ENCODE measurements at places on chromosomes 12 and 14. TPM values are rescaled to one million over a fixed set of nuclear protein-coding genes. Genes with fewer than 3 reads are reported as not detected.

DNA sequence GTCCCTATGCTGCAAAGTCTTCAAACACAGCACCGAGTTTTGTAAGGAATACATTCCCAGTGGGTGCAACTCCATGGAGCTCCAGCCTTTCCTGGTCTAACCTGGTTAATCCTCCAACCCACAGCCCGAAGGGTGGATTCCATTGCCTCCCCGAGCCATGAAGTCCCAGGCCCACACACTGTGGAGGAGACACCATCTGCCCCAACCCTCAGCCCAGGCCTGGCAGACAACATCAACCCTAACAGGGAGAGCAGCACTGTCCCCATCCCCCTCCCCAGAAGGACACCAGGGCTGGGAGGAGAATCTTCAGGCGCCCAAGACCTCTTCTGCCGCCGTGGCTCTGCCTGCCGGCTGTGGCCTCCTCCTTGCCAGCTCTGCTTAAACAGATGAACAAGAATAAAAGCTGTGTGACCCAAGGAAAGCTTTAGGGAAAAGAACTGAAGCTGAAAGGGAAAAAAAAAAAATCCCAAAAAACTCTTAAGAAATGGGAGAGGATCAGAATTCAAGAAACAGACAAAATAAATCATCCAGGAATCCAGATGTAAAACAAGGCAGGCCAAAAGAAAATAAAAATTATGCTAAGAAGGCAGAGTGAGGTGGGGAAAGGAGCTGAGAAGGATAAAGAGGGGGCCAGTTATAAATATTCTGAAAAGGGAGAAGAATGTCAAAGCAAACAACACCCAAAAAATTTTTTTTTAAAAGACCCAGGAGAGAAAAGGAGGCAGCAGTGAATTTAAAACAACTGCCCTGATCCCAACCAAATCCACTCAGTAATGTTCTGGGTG is 16.0 kb upstream of the ZFP36L1 start:
- DNase-seq: no peak

- no peak for DNase-seq
Observed at GRCh38 chr14:32620724-32621123, 291.6 kb downstream of the AKAP6 start.

- no peak for DNase-seq
Observed at GRCh38 chr12:15522574-15523187, 200.4 kb downstream of the PTPRO start.

DNA sequence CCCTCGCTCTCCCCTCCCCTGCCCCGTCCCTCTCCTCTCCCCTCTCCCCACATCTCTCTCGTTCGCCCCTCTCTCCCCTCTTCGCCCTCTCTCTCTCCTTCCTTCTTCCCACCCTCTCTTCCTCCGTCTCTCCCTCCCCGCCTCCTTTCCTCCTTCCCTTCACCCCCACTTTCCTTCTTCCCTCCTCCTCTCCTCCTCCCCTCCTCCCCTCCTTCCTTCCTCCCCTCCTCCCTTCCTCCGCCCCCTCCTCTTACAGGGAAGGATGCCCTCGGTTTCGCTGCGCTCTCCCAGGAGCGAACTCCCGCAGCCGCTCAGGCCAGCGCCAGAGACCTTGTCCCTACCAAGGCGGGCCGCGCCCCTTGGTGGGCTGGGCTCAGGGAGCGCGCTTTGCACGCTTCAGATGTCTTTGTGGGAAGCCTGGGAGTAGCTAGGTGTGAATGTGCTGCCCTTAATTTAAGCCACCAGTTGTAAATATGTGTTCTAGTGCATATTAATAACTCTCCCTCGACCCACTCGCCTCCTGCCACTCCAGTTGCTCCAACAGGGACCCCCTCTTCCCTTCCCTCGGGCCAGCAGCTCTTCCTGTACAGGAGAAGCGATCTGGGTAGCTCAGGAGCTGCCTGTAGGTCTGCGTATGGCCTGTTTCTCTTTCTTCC is 13.3 kb upstream of the MAP3K9 start:
- no peak for DNase-seq

- DNase-seq: no peak
Observed at GRCh38 chr12:15163030-15163976, 57.9 kb downstream of the RERG start.

DNA sequence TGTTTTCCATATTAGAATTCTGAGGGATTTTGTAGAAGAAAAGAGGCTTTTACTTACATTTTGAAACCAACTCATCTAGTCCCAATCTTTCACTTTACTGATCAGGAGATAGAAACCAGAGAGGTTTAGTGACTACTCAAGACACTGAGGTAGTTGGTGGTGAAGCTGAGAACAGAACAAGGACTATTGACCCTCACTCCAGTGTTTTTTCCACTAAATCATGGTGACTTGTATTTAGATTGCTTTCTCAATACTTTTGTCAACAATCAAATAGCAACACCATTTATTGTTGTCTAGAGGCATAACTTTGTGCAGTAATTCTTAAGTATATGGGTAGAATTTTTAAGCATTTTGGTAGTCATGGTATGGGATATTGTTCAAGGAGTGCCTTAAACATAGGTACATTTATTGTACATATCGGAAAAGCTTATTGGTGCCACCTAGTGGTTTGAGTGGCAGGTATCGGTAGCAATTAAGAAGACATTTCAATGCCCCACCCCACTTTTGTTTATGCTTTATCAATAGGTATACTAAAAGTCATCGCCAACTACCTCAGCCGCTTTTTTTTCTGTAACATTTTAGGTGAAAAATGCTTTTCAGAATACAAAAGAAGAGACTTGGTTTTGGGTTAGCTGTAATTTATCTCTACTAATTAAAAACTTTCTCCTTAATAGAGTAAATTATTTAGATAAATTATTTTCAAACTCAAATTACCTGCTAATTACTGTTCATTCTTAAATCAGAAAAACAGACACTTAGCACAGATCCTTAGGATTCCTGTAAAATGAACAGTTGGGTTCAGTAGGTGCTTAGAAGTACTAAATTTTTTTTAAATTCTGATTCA is 47.3 kb upstream of the PAWR start:
- no peak for DNase-seq

The LRFN5 gene
- total RNA-seq: not detected

DNA sequence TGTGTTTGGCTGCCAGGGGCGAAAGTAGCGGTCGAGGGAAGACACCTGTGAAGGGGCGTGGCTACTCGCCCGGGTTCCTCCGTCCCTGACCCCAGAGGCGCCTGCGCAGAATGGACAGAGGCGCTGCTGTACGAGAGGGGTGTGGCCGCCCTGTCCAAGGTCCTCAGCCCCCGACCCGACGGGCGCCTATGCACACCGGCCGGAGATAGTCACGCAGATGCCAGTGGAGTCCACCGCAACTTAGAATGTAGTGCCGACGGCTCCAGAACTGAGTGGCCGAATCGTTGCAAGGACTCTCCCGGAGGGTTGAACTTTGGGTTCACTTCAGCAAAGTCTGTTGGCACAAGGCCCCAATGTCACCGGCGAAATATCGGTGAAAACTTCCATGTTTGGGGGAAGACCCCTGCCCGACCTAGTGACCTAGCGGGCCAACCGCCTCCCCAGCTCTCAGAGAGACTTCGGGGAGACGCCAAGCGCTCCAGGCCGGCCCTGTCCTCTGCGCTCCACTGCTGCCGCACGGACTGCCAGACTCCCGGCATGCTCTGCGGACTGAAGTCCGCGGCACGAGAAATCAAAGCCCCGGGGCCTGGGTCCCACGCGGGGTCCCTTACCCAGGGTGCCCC is 541 bp upstream of the RNU6-7 start:
- peak; percentile 79 for DNase-seq

- no peak for DNase-seq
Observed at GRCh38 chr12:120710805-120711296, 593 bp downstream of the UNC119B start.

The DIO3 gene
- not detected for total RNA-seq

DNA sequence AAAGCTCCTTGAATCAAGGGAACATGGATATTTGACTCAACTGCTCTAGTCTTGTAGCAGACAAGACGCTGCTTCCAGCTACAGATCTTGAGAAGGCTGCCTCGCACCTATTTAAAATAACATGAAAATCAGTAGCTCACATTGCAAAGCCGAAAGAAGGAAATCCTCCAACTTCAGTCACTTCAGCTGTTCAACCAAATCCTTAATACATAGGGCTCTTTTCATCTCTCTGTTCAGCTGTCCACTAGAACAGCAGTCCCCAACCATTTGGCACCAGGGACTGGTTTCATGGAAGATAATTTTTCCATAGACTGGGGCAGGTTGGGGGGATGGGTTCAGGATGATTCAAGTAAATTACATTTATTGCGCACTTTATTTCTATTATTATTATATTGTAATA is 1116.0 kb upstream of the TMEM132C start:
- no peak for DNase-seq

Data from CD4-positive, alpha-beta T cell (primary cell).